AG20443 (cell line): ENCODE measurements at places on chromosomes 5 and 9.
A peak's percentile ranks its signal among the peaks of the same experiment; 100 is the strongest.

DNA sequence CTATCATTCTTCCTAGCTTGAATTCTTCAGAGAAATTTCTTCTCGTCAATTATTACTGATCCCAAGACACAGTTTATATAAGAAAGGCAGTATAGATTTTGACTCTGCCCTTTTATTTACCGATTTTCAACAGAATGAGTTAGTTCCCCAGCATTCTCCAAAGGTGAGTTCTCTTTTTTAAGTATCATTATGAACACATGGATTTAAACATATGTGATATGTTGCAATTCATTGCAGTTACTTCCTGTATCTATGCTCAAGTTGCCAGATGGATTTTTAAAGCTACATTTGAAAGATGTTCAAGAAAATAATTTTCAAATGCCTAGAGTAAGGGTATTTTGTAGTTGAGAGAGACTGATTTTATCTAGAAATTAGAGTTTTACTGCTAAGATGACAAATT lies 8.4 kb downstream of the WDR41 start:
- DNase-seq, result no peak

DNA sequence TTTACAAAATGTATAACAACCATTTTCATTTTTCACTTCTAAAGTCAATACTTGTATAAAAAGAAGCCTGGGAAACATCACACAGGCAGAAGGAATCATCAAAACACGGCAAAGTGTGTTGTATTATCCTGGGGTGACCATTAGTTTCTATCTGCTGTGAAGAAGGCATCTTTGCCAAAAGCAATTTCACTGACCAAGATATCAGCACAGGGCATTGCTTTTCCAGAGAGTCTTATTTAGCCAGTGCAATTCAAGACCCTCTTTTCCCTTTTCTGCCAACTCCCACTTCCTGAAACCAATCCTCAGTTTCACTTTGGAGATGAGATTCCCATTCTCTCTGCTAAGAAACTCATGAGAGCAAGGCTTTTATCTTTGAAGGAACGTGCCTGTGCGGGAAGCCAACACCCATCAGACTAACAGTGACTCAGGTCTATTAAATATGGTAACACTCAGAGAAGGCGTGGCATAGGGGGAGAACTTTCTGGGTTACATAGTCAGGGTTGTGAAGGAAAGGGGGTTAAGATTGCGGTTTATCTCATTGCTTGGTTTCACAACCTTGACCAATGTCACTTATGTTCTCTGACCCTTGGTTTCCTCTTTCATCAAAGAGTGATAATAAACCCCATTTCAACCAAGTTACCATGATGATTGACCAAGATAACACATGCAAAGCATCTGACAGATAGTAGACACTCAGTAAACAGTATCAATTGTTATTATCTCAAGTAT lies 666.9 kb upstream of the KLF4 start:
- peak; percentile 22 for DNase-seq

DNA sequence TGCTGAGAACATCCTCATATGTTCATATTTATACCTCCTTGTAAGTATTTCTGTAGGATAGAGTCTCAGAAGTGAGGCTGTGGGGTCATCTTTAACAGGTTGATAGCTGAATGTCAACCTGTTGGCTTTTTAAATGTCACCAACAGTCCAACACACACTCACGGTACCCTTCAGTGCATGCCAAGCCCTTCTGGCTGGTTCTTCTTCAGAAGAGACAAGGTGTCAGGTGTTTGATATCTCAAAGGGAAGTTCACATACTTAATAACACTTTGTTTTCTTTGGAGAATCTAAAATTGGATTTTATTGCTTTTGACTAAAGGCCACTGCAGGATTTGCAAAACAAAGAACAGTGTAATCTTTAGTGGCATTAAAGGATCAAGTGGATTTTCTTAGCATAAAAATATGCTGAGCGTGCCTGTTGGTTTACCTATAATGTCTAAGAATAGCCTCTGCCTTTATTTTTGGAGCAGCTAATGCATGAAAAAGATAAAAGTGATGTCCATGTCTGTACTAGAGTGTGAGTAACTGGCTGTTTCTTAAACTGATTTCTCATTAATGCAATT lies 58.2 kb downstream of the RGS3 start:
- no peak for DNase-seq

GRCh38 chr5:83494666-83495065 lies 23.1 kb downstream of the VCAN start:
- no peak for DNase-seq

- no peak for DNase-seq
Observed at GRCh38 chr9:37390759-37391158, 31.7 kb upstream of the GRHPR start.

GRCh38 chr9:125854553-125855275 lies 107.5 kb downstream of the PBX3 start:
- no peak for DNase-seq

DNA sequence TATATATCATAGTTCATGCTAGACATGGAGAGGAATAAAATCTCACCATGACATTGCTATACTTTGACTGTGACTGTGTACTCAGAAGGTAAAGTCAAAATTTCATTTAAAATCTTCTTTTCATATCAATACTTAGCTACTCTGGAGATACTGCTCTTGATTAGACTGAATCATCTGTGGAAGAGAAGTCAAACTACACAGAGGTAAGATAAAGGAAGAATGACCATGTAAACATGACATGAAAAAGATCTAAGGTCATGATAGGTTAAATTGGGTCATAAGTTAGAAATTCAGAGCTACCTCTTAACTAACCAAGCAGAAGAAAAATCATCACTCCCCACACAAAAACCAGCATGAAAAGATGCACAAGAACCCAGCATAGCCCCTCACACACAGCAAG lies 44.8 kb upstream of the RLN1 start:
- no peak for DNase-seq

DNA sequence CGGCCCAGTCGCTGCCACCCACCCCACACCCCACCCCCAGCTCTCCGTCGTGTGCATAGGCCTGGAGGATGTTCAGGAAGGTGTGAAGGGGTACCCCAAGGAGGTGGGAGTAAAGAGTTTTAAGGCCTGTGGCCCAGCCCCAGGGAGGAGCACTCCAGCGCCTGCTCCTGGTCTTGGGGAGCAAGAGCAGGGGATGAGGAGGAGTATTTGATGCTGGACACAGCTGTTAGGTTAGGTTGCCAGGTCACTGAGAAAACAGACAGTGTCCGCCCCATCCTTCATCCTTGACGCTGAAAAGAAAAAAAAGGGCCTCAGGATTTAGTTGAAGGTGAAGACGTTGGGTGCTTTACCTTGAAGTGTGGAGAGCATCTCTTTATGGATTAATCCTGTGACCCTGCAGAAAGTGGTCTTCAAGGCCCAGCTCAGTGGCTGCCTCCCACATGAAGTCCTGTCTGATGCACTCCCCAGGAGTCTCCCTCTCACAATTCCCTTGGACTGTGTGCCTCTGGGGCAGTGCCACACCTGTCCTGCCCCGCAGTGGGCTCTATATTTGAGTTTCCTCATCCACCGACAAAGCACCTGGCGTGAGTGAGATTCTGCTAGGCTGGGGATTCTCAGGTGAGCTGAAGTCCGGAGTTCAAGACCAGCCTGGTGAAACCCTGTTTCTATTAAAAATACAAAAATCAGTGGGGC lies 101.8 kb downstream of the SPRY4 start:
- no peak for DNase-seq

GRCh38 chr5:123690821-123691220 lies 178.8 kb downstream of the CSNK1G3 start:
- DNase-seq, result peak; percentile 27

GRCh38 chr9:4541856-4542255 lies 51.6 kb downstream of the SLC1A1 start:
- no peak for DNase-seq

DNA sequence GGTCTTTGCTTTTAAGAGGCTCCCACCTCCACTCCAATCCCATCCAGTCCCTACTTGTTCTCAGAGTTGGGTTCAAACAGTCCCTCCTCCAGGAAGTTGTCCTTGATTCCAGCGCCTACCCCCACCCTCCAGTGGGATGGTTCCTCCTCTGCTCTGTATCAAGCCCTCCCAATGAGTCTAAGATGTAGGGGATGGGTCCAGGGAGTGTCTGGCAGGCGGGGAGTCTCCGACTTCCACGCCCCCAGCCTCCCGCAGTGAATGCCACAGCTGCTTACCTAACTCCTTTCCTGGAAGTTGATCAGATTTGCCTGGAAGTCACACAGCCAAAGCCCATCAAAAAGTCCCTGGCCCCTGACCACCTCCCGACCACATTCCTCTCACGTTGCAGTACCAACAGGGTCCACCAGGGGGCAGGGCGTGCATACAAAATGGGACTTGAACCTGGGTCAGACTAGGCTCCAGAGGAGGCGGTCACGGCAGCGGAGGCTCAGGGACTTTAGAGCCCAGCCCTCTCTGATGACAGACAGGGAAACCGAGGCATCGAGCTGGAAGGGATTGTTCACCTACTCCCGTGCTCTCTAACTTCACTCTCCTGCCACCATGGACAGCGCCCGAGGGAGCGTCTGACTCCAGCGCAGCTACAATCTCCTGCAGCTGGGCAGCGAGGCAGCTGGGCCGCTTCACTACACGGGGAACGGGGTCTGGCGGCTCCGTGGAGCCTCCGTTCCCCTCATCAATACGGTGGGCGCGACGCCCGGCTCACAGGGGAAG lies 25.0 kb upstream of the TDRD7 start:
- DNase-seq, result peak; percentile 89

- DNase-seq, result peak; percentile 47
Observed at GRCh38 chr5:35618304-35618636, 607 bp downstream of the SPEF2 start.

DNA sequence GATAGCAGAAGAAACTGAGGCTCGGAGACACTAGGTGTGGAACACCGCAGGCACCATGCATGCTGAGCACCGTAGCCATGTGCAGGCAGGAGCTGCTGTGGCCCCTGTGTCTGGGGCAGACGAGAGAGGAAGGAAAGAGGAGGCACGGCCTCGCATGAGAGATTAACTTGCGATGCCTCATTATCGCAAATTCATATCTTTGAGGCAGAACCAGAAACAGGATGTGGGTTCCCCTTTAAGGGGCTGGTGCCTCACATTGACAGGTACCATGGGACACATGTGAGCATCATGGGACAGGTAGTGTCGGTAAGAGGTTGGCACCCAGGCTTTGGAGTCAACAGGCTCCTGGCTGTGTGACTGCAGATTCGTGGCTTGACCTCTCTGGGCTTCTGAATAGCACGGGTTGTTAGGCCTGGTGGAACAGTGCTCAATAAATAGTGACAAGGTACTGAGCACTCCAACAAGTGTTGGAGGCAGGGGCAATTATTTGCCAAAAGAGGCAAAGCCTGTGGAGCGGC lies 40.8 kb downstream of the NAIF1 start:
- no peak for DNase-seq

DNA sequence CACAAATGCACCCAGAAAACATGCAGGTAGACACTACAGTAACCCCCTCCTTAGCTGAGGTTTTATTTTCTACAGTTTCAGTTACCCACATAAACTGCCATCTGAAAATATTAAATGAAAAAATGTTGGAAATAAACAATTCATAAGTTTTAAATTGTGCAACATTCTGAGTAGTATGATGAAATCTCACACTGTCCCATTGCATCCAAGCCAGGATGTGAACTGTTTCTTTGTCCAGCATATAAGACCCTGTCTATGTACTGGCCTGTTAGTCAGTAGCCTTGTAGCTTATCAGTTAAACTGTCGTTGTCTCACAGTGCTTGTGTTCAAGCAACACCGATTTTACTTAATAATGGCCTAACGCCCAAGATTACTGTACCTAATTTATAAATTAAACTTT lies 630.5 kb downstream of the ANXA1 start:
- no peak for DNase-seq

DNA sequence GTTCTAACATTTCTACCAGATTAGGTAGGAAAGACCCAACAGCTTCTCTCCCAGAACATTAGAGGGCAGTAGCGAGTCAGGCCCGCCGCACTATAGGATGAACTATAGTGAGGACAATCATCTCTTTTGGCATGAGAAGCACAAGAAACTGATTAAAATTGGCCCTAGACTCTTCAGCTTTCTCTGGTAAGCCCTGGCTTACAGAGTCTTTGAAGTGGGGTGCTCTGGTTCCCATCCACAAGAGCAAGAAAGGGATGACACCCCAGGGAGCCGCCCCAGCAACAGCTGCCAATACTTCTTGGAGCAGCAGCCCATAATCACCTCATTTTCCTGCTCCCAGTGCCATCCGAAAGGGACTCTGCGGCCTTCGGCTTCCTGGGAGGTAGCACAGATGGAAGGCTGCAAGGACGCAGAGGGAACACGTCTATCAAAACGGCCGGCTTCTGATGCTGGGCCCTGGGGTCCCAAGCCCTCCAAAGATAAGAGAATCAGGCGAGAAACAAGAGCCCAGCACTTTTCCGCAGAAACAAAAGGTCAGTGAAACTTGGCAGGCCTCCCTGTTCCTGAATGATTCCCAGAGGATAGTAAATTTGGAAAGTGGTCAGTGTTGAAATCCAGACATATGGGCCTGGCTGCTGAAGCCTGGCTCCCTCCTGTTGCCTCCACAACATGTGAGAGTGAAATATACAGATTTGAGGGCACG lies 69.3 kb downstream of the HSD17B3 start:
- peak; percentile 74 for DNase-seq

DNA sequence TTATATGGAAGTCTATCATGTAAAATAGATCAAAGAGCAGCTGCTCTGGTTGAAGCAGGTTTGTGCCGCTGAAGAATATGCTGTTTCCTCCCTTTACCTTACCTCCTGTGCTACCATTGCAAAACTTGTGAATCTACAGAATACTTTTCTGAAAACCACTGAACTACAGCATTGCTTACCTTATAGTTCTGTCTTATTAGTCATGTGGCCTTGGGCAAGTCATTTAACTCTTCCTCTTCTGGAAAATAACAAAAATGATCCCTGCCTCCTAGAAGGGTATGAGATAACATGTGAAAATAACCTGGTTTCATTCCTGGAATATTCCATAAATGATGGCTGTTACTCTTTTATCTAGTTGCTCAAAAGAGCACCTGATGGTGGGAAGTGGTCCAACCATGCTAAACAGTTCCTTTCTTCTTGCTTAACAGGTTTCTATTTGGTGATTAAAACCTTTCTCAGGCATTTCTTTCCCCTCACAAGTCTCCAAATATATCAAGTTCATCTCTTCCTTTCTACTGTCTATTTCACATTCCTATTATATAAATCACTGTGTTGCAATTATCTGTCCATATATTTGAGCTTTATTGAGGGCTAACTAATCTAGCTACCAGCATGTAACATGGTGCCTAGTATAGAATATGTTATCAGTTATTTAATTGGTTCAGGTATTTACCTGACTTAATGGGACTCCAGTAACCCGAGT lies 15.0 kb downstream of the TRIM32 start:
- DNase-seq, result no peak

- peak; percentile 68 for DNase-seq
Observed at GRCh38 chr5:143889986-143890385, 78.0 kb downstream of the HMHB1 start.

- DNase-seq, result no peak
Observed at GRCh38 chr9:133453651-133454050, 6.1 kb upstream of the CACFD1 start.

GRCh38 chr9:77215874-77216273 lies 38.5 kb downstream of the VPS13A start:
- peak; percentile 31 for DNase-seq

GRCh38 chr5:81517462-81517861 lies 123.5 kb upstream of the ACOT12 start:
- DNase-seq, result no peak
